Right hindlimb (tissue), 1 donor: ENCODE measurements at places on chromosomes 16 and 17.

- DNase-seq = no peak
Observed at GRCh38 chr17:42272162-42272907, 3.9 kb downstream of the STAT5B start.

- DNase-seq = no peak
Observed at GRCh38 chr17:76469076-76469990, 1.9 kb downstream of the AANAT start.

GRCh38 chr16:715477-716199 is 720 bp downstream of the METRN start:
- no peak for DNase-seq

DNA sequence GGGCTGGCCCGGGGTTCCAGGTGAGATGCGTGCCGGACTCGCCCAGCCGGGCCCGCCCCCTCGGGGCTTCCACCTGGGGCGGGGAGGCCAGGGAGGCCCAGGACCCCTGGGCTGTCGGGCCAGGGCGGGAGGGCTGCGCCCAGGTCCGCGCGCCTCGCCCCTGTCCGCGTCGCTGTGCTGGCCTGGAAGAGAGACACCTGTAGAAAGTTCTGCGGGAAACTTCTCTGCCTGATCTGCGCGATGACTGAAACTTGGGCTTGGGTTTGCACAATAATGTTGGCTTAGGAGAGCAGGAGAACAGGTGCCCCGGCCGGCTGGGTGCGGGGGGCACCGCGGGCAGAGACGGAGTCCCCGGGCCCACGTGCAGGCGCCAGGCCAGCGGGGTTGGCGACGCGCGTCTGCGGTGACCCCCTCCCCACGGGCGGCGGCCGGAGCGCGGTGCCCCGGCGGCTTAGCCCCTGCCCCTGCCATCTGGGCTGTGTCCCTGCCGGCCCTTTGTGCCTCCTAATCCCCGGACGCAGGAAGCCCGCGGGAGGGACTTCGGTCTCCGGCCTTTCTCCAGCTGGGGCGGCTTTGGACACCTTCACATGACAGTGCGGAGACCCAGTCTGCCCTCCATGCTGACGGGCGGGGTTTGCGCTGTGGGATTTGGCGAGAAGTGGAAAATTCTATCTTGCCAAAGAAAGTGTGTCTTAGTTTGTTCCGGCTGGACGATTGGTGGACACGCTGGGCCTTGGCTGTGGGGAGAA is 483 bp downstream of the LLGL2 start:
- DNase-seq = no peak

DNA sequence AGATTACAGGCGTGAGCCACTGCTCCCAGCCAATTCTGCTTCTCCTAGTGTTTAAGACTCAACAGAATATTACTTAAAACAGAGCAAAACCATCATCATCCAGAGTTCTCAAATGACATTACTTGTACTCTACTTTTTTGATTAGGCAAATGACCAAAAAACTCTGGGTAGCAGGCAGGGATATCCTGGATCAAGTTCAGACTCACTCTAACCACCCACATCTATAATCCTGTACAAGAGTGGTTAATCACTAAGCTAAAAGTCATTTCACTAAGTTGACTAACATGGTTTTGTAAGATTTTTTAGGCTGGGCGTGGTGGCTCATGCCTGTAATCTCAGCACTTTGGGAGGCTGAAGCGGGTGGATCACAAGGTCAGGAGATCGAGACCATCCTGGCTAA is 6.8 kb downstream of the NAE1 start:
- DNase-seq = no peak

GRCh38 chr17:80291260-80291659 is 30.6 kb downstream of the RNF213 start:
- DNase-seq = no peak

DNA sequence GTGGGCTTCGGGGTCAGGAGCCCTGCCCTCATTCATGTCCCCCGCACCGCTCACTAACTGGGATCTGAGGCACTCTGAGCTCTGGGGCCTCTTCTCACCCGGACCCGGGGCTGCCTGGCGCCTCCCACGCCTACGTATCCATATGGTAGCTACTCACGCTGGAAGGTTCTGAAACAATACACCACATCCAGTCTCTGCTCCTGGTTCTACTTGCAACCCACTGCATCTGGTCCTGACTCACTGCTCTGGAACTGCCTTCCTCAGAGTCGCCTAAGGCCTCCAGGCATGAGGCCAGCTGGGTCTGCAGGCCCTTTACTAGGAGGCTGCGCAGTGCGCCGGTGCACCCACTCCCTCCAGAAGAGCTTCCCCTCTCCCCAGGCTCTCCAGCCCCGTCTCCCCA is 18.1 kb downstream of the USP36 start:
- DNase-seq = no peak

DNA sequence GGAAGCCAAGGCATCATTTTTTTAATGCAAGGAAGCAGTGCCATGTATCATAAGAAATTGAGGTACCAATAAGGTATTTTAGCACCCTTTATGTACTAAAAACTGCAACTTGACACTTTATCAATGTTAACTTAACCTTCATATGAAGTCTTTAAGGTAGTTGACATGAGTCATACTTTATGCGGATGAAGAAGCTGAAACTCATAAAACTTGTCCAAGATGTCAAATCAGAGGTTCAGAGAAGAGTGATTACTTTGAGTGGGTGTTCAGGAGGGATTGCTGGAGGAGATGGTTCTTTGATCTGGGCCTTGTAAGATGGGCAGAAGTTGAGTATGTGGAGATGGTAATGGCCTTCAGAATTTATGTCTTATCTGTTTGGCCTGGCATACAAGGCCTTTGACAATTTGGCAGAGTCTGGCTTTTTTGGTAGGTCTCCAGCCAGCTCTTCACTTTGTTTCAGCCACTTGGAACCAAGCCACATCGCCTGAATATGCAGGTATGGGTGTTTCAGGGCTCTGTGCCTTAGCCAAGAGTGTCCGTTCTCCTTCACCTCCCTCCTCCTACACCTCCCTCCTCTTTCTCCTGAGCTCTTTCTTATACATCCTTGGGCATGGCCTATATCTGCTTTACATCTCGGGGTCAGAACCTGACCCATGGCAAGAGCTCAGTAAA is 23.7 kb downstream of the YPEL2 start:
- no peak for DNase-seq

GRCh38 chr17:41786227-41787020 is at the start of gene JUP:
Gene JUP (minus strand): TSS chr17:41786711. CDS start chr17:41771854, 14,857 bp downstream.
- peak; percentile 99 for DNase-seq

DNA sequence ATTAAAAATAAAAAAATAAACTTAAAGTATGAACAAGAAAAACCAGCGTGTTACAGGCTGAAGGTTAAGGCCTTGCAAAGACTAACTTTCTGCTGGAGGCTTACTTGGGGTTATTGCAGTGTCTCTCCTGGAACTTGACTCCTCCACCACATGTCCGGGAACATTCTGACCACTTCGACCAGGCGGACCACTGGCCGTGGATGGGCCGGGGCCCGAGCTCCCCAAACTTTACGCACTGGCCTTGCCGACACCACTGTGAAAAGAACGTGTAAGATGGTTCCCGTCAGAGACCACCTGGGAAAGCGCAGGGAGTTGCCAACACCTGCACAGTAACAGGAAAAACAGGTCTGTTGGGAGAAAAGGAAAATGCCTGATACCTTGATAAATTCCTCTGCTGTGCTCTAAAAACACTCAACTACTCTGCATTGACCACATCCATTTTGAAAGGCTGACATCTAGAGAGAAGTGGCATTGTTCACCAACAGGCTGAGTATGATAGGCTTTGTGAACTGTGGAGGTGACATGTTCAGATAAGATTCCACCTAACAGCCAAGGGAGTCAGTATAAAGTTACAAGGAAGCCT is 99.1 kb downstream of the ADAMTS18 start:
- DNase-seq = no peak

- DNase-seq = peak; percentile 18
Observed at GRCh38 chr16:50298591-50299507, 32.5 kb downstream of the ADCY7 start.

DNA sequence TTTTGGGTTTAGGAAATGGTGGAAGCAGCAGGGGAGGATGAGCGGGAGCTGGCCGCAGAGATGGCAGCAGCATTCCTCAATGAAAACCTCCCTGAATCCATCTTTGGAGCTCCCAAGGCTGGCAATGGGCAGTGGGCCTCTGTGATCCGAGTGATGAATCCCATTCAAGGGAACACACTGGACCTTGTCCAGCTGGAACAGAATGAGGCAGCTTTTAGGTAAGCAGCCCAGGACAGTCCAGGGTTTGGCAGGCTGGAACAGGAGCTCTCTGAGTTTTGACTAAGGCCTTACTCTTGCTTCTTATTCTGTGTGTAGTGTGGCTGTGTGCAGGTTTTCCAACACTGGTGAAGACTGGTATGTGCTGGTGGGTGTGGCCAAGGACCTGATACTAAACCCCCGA is 41.4 kb downstream of the SF3B3 start:
- no peak for DNase-seq

DNA sequence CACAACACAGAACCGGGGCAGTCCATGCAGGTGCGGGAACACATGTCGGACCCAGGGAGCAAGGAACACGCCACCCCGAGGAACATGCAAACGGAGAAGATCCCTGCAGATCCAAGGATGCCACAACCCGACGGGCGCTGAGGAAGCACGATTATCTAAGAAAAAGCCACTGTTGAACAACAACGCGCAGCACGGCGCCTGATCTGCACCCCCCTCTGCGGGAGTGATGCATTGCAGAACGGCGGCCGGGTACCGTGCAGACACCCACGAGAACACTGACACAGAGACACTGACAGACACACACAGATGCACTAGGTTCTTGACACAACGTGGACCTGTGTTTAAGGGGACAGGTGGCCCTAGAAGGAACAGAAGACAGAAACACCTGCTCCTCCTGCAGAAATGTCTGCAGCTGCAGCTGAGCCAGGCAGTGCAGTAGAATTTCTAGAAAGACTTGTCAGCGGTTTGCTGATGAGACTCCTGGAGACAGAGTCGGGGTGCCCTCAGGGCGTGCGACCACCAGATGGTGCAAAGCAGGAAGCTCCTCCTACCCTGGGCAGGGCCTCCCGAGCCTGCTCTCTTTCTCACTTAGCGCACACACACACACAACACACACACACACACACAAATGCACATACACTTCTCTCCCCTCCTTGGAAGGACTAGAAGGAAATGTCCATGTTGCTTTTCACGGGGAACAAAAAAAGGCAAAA is 7.5 kb downstream of the NPTX1 start:
- no peak for DNase-seq
